Glomerular endothelial cell (primary cell): ENCODE measurements at places on chromosomes 7 and 10.

DNA sequence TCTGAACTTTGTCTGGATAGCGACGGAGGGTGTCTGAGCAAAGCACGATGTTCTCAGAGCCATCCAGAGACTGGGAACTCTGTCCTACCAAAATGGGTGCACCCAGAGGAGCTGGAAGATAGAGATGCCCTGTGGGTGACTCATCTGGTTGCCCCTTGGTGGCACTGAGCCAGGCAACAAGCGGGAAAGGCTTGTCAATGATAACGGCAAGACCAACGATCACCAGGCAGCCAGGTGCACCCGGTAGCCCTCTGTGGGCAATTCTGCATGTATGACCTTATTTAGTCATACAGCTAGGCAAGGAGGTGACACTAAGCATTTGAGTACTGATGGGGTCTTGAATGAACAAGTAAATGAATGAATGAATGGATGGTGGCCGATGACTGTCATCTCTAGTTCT, 2.8 kb upstream of the ELN start:
- DNase-seq = no peak

DNA sequence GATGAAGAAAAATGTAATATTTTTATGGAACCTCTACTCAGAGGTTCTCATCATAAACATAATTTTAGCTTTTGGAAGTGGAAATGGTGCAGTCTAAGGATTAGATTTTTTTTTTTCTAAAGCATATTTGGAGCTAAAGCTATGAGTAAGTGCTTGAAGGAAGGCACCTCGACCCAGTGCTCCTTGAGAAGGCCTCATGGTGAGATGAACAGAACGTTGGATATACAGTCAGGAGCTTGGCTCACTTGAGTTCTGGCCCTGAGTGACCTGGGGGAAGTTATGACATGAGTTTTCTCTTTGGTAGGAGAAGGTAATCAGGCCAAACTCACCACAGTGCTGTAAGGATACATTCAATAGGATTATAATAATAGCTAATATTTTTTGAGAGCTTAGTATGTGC, 163.3 kb downstream of the JCAD start:
- DNase-seq = no peak

DNA sequence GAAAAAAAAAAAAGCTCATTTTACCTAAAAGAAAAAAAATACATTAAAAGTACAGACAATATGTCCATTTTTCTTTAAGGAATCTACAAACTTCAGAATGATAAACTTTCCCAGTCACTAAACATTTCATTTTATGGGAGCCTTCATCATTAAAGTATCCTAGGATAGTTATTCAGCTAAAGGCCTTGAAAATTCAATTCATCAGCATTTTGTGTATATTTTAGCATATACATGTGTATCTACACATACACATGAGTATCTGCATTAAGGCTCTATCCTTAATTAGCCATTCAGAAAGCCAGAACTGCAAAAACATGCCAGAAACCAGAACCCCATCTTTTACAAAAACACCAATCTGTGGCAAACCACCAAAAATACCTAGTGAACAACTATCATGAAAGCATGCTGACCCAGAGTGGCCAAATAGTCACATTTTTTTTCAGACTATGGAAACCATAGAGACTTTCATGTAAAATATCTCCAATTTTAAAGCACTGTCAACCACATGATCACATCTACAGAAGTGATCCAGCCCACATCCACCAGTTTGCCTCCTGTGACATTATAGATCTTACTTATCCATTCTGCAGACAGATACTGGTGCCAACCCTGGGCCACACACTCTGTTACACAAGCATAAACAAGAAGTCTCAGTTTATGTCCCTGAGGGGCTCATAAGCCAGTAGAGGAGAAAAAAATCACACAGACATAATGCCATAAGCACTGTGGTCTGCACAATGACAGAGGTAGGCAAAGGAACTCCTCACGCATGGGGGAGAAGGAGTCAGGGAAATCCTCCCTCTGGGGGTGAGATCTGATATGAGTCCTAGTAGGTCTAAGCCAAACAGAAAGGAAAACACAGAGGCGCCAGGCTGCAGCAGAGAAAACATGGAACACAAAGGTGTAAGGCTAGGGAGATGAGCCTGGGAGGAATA, 79.2 kb downstream of the SRPK2 start:
- DNase-seq = no peak

- no peak for DNase-seq
Measured at GRCh38 chr10:102131286-102132170, 1.3 kb upstream of the PPRC1 start.

GRCh38 chr7:50923476-50923875, 140.8 kb upstream of the GRB10 start:
- no peak for DNase-seq

DNA sequence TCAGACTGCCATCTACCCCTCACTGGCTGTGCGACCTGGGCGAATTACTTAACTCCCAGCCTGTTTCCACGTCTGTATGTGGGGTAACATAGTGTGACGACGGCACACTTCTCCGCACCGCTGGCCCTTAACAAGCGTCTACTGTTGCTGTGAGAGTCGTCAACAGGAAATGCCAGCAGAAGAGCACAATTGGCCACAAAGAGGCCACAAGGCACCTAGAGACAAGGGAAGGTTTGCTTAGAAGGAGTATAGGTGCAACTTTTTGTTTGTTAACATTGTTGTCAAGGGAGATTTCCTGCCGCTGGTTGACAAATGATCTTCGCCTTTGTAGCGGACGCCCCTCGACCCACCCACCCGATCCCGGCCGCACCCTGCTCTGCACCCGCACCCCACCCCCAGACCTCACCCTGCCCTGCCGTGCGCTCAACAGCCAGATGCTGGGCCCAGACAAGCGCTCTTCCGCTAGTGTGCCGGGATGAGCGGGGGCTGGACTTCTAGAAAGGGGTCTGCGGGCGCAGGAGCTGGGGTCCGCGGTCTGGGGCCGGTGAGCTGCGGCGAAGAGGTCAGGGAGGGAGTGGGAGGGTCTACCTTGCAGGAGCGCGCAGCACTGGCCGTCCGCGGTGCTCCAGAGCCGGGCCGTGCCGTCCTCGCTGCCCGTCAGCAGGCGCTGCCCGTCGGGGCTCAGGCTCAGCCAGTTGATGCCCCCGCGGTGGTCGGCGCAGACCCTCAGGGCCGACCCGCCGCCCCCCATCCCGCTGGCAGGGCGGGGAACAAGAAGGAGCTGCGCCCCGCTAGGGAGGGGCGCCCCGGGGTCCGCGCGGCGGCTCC, 785 bp downstream of the WDR86 start:
- no peak for DNase-seq

GRCh38 chr7:80916770-80917741, 1.8 kb downstream of the SEMA3C start:
- no peak for DNase-seq
